ENCODE measurements at places on chromosomes 1 and 21.

DNA sequence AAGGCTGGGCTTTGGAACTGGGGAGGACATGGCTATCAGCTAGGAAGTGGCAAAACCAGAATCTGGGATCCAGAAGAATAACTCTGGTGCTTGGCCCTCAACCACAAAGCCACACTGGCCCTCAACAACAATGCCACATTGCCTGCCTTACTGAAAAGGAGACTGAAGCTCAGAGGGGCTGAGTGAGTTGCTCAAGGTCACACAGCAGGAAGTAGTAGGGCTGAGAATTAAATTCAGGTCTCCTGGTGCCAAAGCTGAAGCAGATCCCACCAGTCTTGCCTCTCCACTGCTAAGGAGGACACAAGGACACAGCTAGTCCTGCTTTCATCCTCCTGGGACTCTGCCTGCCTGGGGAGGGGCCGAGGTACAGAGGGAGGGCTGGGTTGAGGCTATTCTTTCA, 29.4 kb upstream of the STUM start:
- no peak for DNase-seq

DNA sequence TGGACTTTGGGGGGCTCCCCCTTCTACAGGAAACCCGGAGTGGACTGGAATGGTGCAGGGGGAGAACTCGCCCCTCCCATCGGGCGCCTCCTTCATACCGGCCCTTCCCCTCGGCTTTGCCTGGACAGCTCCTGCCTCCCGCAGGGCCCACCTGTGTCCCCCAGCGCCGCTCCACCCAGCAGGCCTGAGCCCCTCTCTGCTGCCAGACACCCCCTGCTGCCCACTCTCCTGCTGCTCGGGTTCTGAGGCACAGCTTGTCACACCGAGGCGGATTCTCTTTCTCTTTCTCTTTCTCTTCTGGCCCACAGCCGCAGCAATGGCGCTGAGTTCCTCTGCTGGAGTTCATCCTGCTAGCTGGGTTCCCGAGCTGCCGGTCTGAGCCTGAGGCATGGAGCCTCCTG, at the start of gene TNFRSF14:
TSS of gene TNFRSF14 (plus strand) at position 95 of the 401 bp plus-strand sequence. CDS start at position 389, 294 bp downstream.
- DNase-seq, result peak; percentile 61

DNA sequence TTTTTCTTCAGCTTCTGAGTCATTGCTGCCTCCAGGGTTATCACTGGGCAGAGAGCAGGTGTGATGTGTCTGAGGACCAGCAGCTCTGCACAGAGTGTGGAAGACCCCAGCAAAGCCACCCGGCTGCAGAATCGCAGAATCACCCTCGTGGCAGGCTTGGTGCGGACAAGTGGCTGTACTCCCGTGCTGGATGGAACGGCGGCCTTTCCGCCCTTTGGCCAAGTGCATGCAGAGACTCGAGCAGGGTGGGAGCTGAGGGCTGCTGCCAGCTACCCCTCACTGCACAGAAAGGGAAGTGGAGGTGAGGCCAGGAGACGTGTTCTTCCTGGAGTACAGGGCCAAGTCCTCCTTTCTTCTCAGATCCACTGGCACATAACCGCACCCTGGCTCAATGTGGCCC, 162.5 kb downstream of the PCBP3 start:
- DNase-seq, result no peak

DNA sequence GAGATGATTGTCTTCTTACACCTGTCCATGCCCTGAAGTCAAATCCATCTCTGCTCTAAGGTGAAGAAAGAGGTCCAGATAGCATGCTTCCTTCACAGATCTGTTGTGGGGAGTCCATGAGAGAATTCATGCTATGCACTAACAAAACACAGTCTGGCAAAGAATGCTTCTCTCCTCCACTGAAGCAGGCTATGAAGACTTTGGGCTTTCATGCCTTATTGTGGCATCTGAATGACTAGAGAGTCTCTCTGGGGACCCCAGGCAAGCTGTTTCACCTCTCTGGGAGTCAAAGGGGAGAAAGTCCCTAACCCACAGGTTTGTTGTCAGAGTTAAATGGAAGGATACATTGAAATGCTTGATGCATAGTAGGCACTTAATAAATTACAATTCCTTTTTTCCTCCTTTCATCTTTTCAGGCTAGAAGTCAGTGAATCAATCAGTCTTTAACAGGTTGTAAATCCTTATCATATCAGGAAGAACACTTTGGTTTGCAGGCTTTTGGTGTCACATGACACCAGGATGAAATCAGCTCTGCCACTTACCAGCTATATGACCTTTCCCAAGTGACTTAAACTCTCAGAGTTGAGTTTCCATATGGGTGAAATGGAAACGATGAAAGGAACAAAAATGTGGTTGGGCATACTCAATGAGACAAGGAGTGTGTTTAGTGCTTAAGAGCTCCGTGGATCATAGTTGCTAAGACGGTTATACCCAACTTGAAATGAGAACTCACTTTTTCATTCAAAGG, 200.1 kb upstream of the DAB1 start:
- DNase-seq, result no peak

DNA sequence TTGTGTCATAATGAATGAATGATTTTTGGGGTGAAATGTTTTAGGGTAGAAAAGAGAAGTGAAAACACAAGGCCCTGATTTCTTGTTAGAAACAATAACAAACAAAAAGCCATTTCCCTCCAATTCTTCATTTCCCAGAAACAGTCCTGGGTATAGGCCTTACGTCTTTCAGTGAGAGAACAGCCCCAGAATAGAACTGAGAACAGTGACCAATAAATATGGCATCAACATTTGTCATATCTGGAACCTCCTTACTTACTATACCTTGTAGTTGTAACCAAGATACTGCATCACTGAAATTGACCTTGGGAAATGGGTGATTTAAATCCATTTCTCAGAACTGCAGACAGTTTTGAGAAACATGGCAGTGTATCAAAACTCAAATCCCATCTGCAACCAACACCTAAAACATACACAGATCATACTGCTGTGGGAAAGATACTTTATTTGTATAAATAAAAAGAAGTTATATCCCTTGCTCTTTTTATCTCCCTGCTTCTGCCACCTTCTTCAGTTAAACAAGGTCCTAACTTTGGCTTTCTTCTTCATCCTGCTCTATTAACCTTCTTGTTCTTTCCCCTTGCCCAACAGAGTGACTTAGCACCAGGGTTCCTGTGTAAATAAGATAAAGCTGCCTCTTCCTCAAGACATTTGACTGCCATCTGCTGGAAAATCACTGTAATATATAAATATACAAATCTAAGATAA, 19.5 kb downstream of the XKR8 start:
- DNase-seq, result peak; percentile 29
